ENCODE measurements at places on chromosomes 2 and 18. TPM values are rescaled to one million over a fixed set of nuclear protein-coding genes. Genes with fewer than 3 reads are reported as not detected.

The TP53I3 gene
- 56.3 TPM for total RNA-seq

The REG3A gene
- total RNA-seq, result not detected

The HNMT gene
- 45.9 TPM for total RNA-seq

DNA sequence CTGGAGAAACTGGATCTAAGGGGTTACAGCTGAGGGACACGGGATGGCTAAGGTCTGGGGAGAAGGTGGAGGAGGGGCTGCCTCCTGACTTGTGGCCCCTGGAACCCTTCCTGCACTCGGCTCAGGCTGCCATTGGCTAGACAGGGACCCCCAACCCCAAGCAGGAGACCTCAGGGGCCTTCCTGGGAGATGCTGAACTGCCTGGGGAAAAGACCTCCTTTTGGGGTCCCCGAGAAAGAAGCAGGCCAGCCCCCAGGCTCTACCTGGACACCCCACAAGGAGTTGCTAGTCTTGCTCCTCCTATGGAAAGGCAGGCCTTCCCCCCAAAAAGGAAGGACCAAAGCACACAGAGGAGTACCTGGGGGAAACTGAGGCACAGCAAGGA lies 10.1 kb upstream of the BOK start:
- no peak for DNase-seq

DNA sequence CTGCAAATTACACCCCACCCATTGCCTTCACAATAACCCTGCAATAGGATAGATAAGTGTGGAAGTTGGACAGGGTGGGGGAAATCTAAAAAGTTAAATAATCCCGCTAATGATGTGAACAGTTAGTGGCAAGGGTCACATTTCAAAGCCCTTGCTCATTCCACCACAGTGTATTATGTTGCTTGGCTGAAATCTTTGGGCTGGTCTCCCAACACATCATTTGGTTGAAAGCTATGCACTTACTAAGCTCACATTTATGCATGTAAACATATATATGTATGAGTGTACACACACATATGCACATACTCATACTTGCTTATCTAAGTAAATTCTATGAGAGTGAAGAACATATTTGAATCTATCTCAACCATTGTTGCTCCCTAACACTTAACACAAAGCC lies 197.8 kb downstream of the RDH14 start:
- DNase-seq, result peak; percentile 56

DNA sequence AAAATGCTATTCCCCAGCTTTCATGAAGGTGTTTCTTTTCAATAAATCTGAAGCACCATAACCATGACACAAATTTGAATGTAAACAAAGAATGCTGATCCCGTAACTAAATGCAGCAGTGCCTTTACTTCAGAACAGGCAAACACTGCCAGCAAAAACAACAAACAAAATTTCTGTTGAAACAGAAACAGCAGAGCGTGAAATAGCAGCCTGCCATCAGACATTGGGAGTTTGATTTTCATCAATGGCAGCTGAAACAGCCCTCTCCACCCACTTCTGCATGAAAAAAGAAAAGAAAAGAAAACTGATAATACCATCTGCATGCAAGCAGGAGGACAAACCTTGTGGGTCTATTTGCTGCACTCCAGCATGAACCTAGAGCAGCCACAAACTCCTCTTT lies 128.3 kb downstream of the CDH2 start:
- no peak for DNase-seq
